Stimulated activated CD4-positive, alpha-beta T cell treated with anti-CD3 and anti-CD28 coated beads, Interleukin-15, amount 100 ng/mL, for 24 hours (primary cell): ENCODE measurements at places on chromosomes 4 and X.
A peak's percentile ranks its signal among the peaks of the same experiment; 100 is the strongest.

GRCh38 chr4:53929955-53930798, 134.2 kb downstream of the CHIC2 start:
- peak; percentile 71 for DNase-seq

- no peak for DNase-seq
Observed at GRCh38 chr4:139838811-139839210, 173.2 kb downstream of the MGST2 start.

DNA sequence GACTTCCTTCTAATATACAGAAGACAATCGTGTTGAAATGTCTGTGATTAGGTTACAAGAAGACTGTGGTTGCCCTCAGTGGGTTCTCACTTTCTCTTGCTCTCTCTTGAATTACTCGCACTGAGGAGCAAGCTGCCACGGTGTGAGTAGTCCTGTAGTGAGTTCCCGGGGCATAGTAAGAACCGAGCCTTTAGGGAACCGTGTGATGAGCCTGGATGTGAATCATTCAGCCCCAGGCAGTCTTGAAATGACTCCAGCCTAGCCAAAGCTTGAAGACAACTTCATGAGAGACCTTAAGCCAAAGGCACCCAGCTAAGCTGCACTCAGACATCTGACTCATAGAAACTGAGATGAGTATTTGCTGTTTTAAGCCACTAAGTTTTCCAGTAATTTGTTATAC, 292.7 kb downstream of the SPOCK3 start:
- DNase-seq = peak; percentile 3

DNA sequence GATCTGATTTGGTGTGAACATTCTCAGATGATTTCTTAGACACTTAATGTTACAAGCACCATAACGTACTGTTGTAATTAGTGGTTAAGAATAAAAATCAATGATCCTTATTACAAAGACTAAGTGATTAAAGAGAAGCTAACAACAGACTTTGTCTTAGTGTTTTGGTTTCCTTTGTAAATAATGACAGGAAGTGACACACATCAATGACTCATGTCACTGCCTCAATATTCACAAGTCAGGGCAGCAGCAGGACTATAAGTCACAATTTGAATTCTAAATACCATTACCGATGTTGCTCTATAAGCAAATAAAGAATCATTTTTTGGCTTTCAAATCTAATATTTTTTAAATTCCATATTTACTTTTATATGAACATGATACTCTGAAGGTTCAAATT, 115.8 kb upstream of the FAT4 start:
- DNase-seq = no peak

GRCh38 chr4:150173982-150174398, 95.7 kb downstream of the DCLK2 start:
- DNase-seq = no peak

GRCh38 chr4:38323141-38323641, 340.8 kb upstream of the KLF3 start:
- no peak for DNase-seq

DNA sequence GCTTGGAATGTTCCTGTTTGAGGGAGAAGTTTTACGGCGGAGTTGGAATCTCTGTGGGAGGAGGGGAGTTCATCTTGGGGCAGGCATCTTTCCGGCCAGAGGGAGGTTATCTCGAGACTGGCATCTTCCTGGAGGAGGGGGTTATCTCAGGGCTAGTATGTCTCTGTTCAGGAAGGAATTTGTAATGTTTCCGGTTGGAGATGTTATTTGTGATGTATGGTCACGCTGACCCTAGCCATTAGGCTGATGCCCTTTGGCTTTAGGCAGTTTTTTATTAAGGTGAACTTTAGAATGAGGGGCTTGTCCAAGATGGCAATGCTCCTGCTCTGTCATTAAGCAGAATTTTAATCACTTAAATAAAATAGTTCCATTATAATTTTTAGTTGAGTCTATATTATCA, 449.7 kb downstream of the PCDH10 start:
- DNase-seq = no peak

- DNase-seq = no peak
Observed at GRCh38 chr4:48478273-48478672, 4.9 kb upstream of the SLC10A4 start.

GRCh38 chr4:38681281-38681991, 17.4 kb downstream of the KLF3 start:
- DNase-seq = no peak

DNA sequence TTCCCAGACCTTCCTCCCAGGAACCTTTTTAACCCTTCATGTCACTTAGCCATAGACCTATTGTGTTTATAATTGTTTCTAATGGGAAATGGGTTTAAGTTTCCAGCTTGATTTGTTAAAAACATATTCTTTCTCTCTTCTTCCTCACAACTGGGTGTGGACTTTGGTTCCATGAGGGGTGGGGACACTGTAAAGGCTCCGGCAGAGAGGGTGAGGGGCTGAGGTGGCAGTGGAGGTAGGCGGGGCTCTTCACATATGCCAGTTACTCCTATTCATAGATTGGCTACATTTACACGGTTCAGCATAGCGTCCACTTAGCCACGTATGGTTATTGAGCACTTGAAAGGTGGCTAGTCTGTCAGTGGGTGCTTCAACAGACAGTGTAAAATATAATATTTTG, 7.8 kb downstream of the INTS6L start:
- DNase-seq = no peak

DNA sequence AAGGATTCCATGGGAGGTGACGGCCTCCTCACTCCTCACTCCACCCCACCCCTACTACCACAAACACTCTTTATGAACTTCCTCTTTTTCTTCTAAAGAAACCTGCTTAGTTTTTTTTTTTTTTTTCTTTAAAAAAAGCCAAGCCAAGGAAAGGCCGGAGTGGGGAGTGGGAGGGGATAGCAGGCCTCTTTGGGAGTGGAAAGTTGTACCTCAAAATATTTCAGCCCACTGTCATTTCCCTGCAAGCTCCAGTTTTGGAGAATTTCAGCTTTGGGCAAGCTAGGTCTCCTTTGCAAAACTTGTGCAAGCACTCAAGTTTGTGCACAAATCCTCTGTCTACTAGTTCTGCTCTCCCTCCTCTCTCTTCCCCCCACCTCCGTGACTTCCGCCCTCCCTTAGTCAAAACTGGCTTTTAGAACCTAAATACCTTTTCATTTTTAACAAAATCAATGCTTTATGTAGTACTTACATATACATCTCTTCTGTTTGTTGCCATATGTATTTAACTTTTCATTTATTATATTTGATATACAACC, 512 bp upstream of the ANTXR2 start:
- DNase-seq = peak; percentile 35

GRCh38 chr4:13492747-13493146, 8.6 kb upstream of the RAB28 start:
- DNase-seq = no peak

DNA sequence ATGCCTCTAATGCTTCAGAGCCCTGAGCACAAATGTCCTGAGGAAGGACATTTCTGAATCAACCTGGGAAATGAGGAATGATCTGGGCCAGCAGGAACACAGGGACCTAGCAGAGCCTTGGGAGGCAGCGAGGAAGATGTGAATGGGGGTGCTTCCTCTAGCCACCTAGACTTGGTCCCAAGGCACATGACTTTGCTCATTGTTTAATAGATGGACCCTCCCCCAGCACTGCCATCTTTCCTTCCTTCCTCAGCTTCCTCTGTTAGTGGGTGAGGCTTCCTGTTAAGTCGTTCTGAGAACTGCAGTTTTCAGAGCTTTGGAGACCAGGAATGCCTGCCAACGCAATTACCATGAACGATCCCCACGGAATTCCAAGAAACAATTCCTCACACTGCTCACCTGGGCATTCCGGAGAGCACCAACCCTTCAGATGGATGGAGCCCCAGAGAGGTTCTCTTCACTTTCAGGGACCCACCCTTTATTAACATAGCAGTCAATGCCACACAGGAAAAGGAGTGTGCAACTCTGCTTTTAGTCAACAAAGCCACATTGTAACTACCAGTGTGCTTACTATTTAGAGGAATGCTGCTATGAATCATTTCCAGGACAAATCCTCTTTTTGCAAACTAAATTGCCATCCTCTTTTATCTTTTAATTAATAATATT, 48.5 kb upstream of the STIM2 start:
- DNase-seq = no peak

DNA sequence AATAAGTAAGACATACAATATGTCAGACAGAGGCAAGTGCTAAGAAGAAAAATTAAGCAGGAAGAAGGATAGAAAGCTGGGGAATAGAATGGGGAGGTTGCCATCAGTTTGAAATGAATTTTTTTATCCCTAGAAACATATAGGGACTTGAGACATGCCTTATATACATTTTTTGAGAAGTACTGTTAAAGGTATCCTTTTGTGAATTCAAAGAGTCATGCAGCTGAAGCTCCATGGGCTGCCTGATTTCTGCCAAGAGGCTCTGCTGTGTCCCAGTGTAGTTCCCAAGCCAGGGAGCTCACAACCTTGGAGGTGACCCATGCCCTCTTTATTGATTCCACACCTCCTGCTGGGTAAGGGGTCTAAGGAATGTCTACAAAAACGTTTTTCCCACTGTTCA, 564.6 kb upstream of the DIPK2B start:
- no peak for DNase-seq

DNA sequence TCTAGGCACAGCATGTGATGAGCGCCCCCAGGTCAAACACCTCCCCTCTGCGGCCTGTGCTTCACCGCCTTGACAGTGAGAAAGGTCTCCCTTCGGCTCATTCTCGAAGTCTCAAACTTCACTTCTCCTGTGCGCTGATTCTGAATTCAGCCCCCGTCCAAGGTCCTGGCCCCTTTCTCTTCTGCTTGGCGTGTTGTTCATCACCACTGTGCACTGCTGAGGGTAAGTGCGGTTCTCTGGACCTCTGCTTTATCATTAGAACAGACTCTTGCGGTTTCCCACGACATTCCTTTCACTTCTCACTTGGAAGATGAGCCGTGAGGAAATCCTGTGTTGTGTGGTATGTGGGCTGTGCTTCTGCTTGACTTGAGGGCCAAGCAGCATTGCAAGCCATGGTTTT, 11.9 kb downstream of the HTT-AS start:
- no peak for DNase-seq

GRCh38 chr4:76898949-76899645, 1.2 kb upstream of the SOWAHB start:
- DNase-seq = no peak

DNA sequence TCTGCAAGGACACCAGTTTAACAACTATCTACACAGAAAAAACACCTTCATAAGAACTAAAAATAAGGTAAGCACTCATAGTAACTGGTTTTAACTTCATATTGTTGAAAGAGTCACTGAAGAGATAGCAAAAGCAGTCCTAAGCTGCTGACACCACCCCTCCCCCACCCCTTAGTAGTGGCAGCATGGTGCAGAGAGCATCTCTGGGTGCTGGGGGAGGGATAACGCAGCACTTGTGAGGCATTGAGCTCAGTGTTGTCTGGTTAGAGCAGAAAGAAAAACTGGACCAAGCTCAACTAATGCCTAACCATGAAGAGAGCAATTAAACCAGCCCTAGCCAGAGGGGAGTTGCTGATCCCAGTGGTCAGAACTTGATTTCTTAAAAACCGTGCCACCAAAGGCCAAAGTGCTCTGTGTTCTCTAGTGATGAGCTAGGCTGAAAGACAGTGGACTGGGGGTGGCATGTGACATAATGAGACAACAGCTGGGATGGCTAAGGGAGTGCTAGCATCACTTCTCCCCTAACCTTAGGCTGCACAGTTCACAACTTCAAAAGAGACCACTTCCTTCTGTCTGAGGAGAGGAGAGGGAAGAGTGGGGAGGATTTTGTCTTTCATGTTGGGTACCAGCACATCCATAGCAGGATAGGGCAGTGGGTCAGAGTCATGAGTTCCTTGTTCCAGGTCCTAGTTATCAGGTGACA, 669.3 kb downstream of the PDHA2 start:
- DNase-seq = no peak

- DNase-seq = no peak
Observed at GRCh38 chr4:2893772-2894171, 50.1 kb downstream of the ADD1 start.

DNA sequence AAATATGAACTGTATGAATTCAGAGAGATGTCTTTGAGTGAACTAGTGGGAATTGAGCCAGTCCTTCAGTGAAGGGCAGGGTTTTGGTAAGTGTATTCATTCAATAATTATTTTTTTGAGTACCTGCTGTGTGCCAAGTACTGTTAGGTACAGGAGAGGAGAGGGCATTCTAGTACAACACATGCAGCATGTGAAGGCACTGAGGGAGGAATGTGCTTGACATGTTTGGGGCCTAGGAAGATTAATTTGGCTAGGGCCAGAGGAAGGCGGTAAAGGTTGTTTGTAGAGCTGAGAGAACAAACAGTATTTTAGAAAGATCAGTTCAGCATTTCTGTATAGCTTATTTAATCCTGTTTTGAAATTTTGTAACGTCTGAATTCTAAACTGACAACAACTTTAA, 27.8 kb downstream of the APOOL start:
- no peak for DNase-seq

DNA sequence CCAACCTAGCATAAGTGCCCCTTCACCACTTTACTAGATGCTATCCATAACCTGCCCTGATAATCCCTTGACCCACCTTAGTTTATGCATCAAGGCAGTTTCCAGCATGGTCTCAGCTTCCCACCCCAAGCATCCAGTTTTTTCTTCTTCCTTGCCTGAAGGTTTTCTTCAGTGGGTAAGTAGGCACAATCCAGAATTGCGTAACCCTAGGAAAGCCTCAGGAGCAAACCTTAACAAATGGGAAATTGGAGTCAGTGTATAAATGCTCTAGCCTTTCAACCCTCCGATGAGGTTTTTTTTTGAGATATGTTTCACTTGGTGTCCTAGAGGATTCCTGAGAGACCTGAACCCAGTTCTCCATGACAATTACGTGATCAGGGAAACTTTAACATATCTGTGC, 614.0 kb upstream of the BOD1L1 start:
- DNase-seq = no peak

- no peak for DNase-seq
Observed at GRCh38 chr4:157045507-157046127, 30.3 kb upstream of the GLRB start.

GRCh38 chrX:71253253-71254091, 468 bp downstream of the ZMYM3 start:
- DNase-seq = peak; percentile 43

DNA sequence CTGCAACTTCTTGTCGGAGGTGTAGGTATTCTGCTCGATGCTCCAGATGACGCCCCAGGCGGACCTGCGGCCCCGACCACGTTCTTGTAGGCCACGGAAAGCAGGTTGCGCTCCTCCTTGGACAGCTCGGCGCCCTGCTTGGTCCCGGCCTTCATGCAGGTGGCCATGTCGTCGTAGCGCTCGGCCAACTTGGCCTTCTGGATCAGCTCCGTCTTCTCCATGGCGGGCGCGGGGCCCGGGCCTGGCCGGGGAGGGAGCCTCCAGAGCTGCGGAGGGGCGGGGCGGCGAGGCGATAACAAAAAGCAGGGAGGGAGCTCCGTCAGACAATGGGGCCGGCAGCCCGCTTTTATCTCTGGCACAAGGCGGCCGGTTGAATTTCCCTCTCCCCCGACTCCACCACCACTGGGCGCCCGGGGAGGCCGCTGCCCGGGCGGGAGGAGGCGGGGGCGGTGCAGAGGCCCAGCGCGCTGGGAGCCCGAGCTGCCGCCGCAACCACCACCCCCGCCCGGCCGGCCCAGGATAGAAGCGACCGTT, 28.3 kb upstream of the DRP2 start:
- peak; percentile 4 for DNase-seq
